ENCODE measurements at places on chromosomes 4 and X.
A peak's percentile ranks its signal among the peaks of the same experiment; 100 is the strongest.

DNA sequence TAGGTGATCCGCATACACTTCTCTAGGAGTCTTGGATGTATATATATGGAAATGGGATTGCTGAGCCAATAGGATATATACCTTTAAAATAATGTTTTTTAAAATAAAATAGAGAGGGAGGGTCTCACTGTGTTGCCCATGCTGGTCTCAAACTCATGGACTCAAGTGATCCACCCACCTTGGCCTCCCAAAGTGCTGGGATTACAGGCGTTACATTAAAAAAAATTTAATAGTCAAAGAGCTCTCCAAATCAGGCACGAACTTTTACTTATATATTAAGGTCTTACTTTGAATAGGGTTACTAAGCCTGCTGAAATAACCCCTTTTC is 109.0 kb downstream of the GNL3L start:
- DNase-seq: no peak

DNA sequence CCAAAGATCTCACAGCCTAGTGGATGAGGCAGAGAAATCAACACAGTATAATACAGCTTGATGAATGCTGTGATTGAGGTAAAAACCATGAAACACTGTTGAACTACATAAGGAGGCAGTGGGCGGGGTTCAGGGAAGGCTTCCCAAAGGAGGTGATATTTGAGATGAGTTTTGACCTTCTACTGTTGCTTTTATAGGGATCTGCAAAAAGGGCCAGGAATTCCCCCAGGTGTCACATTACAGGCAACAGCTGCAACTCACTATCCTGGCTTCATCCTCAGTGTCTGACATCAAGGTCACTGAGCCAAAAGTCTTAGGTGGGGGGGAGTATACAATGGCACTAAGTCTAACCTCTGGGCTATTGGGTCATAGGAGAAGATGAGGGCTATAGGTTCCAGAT is 185.7 kb upstream of the NRK start:
- DNase-seq: no peak

DNA sequence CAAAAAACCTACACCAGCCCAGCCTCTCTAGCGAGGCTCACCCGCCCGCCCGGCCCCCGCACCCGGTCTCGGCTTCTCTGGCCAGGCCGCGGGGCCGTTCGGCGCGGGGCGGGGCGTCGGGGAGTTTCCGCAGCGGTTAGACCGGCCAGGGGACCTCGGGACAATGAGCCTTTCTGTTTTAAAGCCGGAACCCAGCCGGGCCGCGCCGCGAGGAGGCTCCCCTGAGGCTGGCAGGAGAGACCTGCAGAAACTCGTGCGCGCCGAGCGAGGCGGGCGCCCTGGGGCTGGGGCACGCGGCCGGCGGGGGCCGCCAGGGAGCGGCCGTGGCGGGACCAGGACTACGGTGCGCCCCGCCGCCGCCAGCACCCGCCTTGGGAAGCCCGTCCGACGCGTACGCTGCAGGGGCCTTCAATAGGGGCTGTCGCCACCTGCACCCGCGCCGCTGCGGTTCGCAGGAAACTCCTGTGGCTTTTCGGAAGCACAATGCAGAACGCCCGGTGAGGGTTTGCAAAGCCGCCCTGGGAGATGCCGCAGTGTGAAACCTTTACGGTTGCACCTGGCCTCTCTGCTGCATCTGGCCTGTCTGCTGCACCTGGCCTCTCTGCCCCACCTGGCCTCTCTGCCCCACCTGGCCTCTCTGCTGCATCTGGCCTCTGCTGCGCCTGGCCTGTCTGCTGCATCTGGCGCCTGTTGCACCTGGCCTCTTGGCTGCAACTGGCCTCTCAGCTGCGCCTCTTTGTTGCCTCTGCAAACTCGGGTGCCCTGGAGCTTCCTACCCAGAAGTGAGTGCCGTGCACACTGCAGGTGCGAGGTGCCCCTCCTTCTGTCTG is 63.9 kb downstream of the TRAPPC11 start:
- peak; percentile 59 for DNase-seq

- DNase-seq: no peak
These were observed 707.9 kb upstream of the PITX2 start for GRCh38 chr4:111330786-111331185.

DNA sequence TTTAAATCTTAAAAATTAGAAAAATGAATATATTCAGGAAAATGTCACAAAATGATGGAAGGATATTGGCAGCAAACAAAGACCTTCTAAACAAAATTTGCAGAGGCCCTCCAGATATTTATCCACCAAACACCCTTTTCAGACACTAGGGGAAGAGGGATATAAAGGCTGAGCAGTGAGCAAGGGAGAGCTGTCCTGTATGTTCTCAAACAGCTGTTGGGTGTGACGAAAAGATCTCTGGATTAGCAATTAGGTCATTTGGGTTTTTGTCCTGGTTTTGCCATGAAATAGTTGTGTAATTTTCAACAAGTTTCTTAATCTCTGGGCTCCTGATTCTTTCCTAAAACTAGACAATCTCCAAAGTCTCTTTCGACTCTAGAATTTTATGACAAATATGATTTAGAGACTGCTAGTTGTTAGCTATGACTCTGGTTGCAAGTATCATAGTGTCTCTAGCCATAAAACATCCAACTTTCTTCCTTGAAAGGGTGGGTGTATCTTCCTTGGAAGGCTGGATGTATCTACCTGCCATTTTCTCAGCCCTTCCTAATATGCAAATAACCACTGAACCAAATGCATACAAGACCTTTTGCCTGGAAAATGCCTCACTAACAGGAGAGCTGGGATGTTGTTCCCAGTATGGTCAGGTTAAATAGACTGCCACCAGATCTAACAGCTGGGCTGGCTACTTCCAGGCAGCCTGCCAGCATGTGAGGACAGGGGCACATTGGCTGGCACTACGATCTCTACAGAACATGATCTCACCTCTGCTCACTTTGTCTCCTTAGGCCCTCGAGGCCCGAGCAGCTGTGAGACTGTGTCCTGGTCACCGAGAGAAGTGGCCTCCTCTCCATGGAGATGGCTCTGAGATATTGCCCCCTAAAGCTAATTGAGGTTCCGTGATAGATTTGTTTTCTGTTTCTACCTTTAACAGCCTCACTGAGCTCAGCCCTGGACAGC is 225.5 kb upstream of the JADE1 start:
- DNase-seq: no peak

DNA sequence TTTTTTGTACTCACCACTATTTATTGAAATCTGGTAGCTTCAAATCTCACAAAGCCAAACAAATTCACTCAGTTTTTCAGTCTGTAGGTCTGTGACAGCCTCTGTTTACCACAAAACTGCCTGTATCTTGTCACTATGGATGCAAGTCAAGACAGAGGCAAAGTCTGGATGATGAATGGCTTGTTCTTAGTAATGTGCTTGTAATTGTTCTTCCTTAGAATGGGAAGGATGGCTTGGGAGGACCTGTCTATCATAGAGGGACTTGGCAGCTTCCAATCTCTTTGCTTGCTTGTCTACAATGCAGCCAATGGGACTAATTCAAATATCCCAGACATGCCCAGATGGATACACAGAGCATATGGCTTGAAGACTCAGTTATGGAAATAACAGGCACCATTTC is 141.2 kb upstream of the SCML1 start:
- DNase-seq: no peak

DNA sequence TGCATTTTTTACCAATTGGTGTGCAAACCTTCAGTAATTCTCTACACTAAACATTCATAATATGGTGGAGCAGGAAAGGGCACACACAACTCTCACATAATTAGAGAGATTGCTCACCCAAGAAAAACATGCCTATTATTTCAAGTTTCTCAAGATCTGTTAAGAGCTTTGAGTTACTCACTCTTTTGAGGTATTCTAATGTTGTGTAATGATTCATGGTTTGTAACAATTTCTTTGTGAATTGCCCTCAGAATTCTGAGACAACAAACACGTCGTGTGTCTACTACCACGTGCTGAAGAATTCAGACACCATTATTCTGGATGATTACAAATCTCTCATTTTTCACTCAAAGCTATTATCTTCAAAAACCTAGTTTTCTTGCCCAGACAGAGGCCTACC is 82.8 kb downstream of the PDGFC start:
- no peak for DNase-seq

- no peak for DNase-seq
These were observed 51.6 kb downstream of the RS1 start for GRCh38 chrX:18620349-18620748.

DNA sequence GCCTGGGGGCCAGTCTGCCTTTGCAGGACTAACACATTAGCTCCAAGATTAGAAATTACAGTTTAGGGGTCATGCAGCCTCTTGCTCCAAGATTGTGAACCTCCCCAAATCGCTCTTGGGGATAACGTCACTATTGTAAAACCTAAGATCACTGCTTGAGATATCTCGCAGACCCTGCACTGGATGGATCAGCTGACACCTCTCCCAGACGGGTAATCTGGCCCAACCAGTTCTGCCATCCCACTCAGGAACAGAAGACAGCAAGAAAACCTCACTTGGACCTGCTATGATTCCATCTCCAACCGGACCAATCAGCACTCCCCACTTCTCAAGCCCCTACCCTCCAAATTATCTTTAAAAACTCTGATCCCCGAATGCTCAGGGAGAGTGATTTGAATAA is 431.2 kb downstream of the GPM6A start:
- DNase-seq: no peak
